ENCODE measurements at places on chromosomes 5 and 9.

GRCh38 chr5:171409164-171410136 is 10.0 kb upstream of the FGF18 start:
- no peak for DNase-seq

DNA sequence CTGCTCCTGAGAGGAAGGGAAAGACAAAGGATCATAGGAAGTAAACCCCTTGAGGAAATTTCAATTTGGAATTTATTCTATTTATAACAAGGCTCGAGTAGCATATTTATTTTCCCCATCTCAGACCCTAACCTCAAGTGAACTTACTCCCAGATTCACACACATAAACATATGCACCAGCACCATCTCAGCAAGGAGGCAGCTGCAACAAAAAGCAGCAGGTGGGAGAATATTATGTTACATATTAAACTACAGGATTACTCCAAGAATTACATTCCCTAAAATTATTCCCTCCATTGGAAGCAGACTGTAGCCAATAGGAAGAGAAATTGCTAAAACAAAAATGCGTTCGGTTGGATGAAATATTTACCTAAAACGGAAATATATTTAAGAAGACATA is 108.4 kb upstream of the PRSS3 start:
- DNase-seq = no peak

DNA sequence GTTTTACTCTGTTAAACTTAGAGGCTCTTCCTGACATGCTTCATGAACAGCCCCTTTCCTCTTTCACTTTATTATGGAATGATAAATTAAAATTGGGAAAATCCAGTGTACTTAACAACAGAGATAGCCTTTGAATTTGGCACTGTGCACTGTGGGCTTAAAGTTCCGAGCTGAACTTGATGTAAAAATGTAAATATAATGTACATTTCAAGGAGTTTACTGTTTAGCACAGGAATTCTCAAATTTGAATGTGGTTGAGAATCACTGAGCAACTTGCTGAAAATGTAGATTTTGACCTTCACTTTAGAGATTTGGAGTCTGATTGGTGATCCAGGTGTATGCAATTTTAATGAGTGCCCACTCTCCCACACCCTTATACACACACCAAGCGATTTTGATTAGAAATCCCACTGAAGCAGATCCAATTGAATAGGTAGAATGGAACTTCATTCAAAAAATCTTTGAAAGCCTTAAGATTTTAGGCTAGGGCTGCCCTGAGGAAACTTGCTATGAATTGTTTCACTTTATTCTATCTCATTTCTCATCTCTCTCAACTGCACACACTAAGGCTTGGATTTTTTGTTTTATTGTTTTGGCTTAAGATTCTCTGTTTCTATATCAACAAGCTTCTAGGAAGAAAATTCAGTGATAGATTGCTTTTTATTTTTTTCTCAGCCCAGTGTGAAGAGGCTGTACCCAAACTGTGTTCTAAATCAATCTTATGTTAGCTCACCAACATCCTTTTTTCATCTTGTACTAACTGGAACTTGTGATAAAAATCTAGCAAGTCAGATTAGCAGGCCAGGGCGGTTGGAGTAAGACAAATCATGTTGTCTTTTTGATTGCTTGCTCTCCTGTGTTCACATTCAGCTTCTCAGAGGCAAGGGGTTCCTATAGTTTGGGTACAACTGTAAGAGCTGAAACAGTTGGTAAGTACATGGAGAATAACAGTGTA is 22.9 kb downstream of the NUDT12 start:
- DNase-seq = no peak

GRCh38 chr5:132510076-132510475 is 19.5 kb upstream of the IRF1 start:
- DNase-seq = no peak

Measured in Ammon's horn (tissue), 1 donor.